ENCODE measurements at places on chromosomes 3 and 15.

- DNase-seq = no peak
Observed at GRCh38 chr15:75192307-75192706, 9.4 kb upstream of the C15orf39 start.

GRCh38 chr3:61030469-61031035 is 220.7 kb downstream of the FHIT start:
- DNase-seq = no peak

DNA sequence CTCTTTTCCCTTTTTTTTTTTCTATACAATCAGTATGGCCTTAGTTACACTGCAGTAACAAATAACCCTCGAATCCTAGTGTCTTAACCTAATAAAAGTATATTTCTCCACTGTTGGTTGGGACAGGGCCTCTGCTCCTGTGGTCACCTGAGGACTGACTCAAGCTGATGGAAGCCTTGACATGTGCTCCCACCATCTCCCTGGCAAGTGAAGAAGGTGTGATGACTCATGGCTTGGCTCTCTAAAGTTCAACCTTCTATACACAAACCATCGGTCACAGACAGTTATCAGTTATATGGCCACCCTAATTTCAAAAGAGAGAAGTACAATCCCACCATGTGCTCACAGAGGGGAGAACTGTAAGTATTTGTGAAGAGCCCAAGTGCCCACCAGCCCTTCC is 65.8 kb upstream of the CACNA2D3 start:
- no peak for DNase-seq

GRCh38 chr15:96409215-96410138 is 79.0 kb downstream of the NR2F2 start:
- DNase-seq = no peak

DNA sequence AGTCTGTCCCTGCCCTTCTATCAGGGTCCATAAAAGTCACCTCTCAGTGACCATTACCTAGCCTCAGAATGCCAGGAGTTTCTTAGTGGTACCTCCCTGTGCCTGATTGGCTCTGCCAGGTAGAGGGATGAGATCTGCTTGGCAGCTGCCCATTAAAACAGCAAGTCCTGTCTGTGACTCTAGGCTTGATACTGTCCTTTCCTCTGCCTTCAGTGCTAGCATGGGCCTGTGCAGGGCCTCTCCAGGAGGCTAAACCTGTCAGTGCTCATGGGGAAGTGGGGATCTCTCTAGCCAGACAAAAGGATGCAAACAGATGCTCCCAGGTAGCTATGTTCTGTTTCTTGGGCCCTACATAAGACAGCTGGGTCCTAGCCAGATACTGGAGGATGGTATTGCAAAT is 10.0 kb upstream of the MANF start:
- DNase-seq = no peak

- peak; percentile 56 for DNase-seq
Observed at GRCh38 chr3:62318752-62319569, 54.4 kb downstream of the FEZF2 start.

DNA sequence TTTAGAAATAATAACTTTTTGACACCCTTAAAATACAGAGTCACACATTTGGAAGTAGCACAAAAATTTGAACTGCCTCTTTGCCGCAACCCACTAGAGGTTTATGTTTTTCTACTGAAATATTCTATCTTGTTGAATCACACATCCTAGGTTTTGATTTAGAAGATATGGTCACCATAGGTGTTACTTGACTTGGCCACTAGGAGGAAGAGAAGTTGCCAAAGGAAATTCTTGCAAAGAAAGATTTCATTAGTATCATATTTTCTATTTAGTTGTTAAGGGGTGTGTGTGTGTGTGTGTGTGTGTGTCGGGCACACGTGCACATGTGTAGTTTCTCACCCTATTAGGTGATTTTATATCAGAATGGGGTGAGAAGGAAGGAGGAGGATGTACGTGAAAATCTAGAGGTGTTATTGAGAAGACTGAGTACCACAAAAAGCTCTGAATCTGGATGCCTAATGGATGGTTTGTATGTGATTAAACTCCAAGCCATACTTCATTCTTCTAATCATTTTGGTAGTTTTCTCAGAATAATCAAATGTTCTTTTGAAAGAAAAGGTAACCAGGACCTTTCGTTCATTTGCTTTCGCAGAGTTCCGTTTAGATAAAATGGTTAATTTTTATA is 31.5 kb downstream of the ZFAND6 start:
- DNase-seq = no peak

DNA sequence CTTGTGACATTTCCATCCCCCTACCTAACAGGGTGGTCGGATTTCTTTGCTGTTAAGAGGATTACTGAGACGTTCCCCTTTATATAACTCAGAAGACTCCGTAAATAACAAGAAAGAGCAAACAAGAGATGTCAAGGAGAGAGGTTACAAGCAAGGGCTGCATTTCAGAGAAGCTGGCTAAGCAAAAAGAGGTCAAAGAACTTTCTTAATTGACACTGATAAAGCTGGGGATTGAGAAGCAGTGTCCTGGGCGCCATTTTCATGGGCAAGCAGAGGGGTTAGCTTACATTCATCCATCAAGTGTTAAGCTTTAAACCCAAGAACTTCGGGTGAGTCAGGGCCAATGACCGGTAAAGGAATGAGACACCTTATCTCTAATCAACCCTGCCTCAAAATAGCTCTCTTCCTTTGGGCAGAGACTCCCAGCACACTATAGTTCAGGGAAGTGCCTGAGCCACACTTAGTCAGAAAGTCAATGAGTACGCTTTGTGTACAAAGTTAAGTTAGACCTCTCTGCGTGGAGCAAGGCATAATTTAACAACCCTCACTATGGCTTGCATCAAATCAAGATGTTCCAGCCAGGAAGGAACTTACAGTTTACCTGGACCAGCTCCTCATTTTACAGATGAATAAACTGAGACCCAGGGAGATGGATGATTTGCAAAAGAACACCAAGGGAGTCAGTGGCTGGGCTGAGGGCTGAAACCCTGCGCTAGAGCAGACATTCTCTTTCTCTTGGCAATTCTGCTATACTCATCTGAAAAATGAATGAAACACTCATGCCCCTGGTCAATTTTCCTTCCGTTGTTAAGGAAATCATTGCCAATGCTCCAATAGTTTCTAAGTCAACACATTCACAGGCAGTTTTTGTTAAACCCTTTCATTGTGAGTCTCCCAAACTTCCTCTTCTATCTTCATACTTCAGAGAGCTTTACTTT is 44.6 kb downstream of the CCNL1 start:
- no peak for DNase-seq

- no peak for DNase-seq
Observed at GRCh38 chr3:149990423-149990948, 19.8 kb upstream of the PFN2 start.

GRCh38 chr3:39209329-39209970 is 17.1 kb upstream of the XIRP1 start:
- no peak for DNase-seq

GRCh38 chr3:50611464-50612233 is at the start of gene CISH:
Gene CISH, minus strand, starts transcription at chr3:50611774. Its CDS starts 124 bp downstream, at chr3:50611650.
- peak; percentile 81 for DNase-seq
